ENCODE measurements at places on chromosomes 5 and 9. TPM values are rescaled to one million over a fixed set of nuclear protein-coding genes. Genes with fewer than 3 reads are reported as not detected.

Gene RMND5B
- 27.7 TPM for total RNA-seq

Gene TCF7
- 20.7 TPM for total RNA-seq

Gene IRX1
- not detected for total RNA-seq

Gene CDKN2B
- total RNA-seq = not detected

Gene C6
- total RNA-seq = not detected

Gene HMCN2
- total RNA-seq = 0.09 TPM

Gene SPOCK1
- total RNA-seq = 24.2 TPM

Gene BTNL9
- 0.87 TPM for total RNA-seq

Gene CENPK
- total RNA-seq = 33.5 TPM

Gene TXNDC8
- total RNA-seq = not detected

Gene ENTPD2
- total RNA-seq = 0.67 TPM

Measured in A549 treated with DMSO at 1 μM for 4 hours (cell line).